Activated CD8-positive, alpha-beta T cell treated with anti-CD3 and anti-CD28 coated beads for 36 hours (primary cell): ENCODE measurements at places on chromosomes 12 and 14. TPM values are rescaled to one million over a fixed set of nuclear protein-coding genes. Genes with fewer than 3 reads are reported as not detected.

DNA sequence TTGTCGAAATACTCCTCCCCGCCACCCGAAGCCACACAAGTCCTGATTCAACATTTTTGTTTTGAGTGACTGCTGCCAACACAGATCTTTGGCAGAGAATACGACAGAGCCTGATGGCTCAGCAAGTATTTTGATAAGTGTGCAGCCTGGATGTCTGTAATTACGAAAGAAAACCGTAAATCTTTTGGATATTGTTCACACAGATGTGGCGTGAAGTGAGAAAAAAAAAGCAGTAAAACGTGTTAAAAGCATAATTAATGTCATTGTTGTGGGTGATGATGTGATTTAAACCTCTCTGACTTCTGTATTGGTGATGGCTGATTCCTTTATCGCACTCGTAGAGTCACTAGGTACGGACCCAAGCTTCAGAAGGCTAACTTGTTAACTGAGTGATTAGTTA, 98.7 kb downstream of the PHETA1 start:
- H3K4me3 ChIP-seq, result no peak overlapping the region
- peaks cover 4% of the 10 kb centered on the region for H3K27me3 ChIP-seq
- no peak for DNase-seq
- no peaks in the 10 kb centered on the region for H3K4me1 ChIP-seq

MYRFL gene
- total RNA-seq, result not detected

DNA sequence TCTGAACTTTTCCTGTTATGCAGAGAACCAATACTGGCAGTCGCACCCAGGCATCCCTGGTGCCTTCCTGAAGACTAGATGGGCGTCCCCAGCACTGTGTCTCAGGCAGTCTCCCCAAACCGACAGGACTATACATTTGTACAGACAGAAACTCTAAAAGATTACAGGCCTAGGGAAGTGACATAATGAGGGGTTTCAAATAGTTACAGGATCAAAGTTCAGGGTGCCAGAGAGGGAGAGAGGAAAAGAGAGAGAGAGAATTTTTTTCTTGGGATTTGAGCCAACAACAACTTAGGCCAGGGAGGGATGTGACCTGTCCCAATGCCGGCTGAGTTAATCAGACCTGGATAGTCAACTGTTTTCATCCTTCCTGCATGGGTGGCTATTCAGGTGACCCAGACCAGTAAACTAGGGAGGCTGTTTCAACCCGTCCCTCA, 9.3 kb upstream of the GMFB start:
- no peaks in the 10 kb centered on the region for H3K36me3 ChIP-seq
- no peak overlapping the region for H3K27ac ChIP-seq
- peaks cover 3% of the 10 kb centered on the region for H3K4me1 ChIP-seq
- no peak for DNase-seq

ST8SIA1 gene
- total RNA-seq, result 1.5 TPM

- no peaks in the 10 kb centered on the region for H3K27me3 ChIP-seq
- H3K4me3 ChIP-seq, result peak overlapping the region; percentile 43
- DNase-seq, result peak; percentile 10
- H3K36me3 ChIP-seq, result peaks cover 10% of the 10 kb centered on the region
Observed at GRCh38 chr12:46517579-46517962, 145.0 kb upstream of the SLC38A2 start.

DNA sequence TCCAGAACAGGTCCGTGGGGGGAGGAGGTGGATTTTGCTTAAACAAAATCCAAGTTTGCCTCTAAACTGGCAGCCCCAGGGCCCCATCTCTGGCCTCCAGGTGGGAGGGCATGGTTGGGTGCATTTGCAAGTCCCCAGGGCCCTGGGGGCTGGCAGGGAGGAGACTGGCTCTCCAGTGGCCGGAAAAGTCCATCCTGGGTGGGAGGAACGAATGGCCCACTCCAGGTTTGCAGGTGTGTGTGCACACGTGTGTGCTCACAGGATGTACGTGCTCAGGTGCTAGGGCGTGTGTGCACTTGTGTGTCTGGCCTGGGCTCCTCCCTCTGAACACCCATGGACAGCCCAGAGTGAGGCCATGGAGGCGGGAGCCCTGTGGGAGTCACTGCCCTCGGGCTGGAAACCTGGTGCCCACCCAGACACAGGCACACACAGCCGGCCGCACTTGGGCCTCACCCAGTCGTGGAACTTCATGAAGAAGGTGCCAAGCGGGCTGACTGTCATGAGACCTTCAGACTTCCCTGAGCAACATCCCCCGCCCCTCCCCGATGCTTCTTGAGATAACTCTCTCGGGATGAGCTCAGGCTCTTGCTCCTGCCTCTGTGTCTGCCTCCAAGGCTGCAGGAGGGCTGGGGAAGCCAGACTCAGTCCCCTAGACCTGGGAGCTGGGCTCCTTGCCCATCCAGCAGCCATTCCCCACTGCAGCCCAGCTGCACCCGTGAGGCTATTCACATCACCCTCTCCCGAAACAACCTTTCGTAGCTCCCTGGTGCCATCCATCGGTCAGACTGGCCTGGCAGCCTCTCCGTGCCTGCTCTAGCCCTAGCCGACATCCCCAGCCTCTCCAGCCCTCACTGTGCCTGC, 9.4 kb downstream of the AHNAK2 start:
- DNase-seq, result no peak
- no peak overlapping the region for H3K4me3 ChIP-seq
- H3K4me1 ChIP-seq, result no peaks in the 10 kb centered on the region
- peaks cover 11% of the 10 kb centered on the region for H3K27me3 ChIP-seq
- H3K36me3 ChIP-seq, result no peaks in the 10 kb centered on the region

LHX5 gene
- not detected for total RNA-seq

- DNase-seq, result peak; percentile 59
- H3K36me3 ChIP-seq, result peaks cover 25% of the 10 kb centered on the region
- peaks cover under 1% of the 10 kb centered on the region for H3K4me1 ChIP-seq
- H3K27me3 ChIP-seq, result no peaks in the 10 kb centered on the region
- H3K27ac ChIP-seq, result no peak overlapping the region
- no peak overlapping the region for H3K4me3 ChIP-seq
Observed at GRCh38 chr14:75088566-75089373, 19.3 kb downstream of the ZC2HC1C start.

SPTB gene
- total RNA-seq, result 0.27 TPM

GRCh38 chr12:5099591-5099990, 55.9 kb downstream of the KCNA5 start:
- H3K27ac ChIP-seq, result no peak overlapping the region
- no peak for DNase-seq
- H3K4me1 ChIP-seq, result no peaks in the 10 kb centered on the region
- peaks cover 2% of the 10 kb centered on the region for H3K27me3 ChIP-seq
- H3K36me3 ChIP-seq, result no peaks in the 10 kb centered on the region

FOXG1 gene
- total RNA-seq, result not detected

GMFB gene
- total RNA-seq, result 32.1 TPM

DNA sequence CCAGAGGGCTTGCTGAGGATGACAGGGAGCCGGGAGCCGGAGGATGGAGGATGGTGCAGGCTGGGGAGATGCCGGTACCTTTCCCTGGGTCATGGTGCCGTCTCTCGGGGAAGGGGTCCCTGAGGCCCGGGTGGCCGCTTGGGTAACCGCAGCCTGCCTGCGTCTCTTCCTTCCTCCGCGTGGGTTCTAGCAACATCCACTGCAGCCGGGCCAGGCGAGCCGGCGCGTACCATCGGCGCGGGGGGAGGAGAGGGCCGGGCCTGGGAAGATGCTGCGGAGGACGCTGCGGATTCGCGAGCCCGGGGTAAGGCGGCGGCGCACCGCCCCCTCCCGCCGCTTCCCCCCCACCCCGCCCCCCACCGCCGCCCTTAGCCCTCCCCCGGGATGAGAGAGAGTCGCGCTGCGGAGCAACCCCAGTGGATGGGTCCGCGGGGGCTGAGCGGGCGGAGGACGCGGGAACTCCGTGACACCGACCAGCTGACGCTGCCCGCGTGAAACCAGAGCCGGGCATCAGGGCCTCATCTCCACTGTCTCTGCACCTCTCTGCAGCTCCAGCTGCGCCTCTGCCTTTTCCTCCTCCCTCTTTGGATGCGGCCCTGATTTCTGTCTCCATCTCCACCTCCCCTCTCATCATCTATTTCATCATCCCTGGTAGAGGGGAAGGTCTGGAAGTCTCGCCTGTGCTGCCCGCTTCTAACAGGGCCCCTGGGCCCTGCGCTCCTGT, at the start of gene FAIM2:
Gene FAIM2, minus strand, starts transcription at position 201 of the 724 bp plus-strand sequence. Its CDS starts 108 bp downstream, at position 93.
- peak; percentile 62 for DNase-seq
- H3K4me1 ChIP-seq, result peaks cover 10% of the 10 kb centered on the region
- H3K27me3 ChIP-seq, result peaks cover 9% of the 10 kb centered on the region
